CD4-positive, alpha-beta T cell (primary cell): ENCODE measurements at places on chromosomes 11 and 22. TPM values are rescaled to one million over a fixed set of nuclear protein-coding genes. Genes with fewer than 3 reads are reported as not detected.

Gene GNAZ
- total RNA-seq: 0.20 TPM

Gene SYNGR1
- 0.59 TPM for total RNA-seq

Gene CCDC117
- total RNA-seq: 16.1 TPM

Gene LARGE1
- total RNA-seq: 0.14 TPM

Gene OVCH2
- total RNA-seq: not detected

Gene SLC25A45
- 40.8 TPM for total RNA-seq

Gene MS4A7
- not detected for total RNA-seq

DNA sequence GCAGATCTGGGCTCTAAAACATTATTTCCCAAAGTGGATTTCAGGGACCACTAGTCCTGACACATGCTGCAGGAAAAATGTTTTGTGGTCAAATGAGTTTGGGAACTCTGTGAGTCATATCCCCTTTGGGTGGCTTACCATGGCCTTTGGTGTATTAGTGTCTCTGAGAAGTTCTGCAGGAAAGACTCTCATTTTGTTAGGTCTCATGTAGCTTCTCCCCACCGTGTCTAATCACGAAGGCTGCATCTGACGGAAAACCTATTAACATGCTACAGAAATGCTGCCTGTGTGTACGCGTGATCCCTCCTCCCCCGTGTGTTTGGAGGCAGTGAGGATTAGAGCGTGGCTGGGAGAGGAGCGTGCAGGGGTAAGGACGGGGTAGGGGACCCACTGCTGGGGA, 191.7 kb downstream of the ST3GAL4 start:
- H3K27me3 ChIP-seq: peaks cover 7% of the 10 kb centered on the region
- no peak overlapping the region for H3K27ac ChIP-seq
- H3K36me3 ChIP-seq: no peaks in the 10 kb centered on the region
- H3K4me1 ChIP-seq: no peaks in the 10 kb centered on the region

- no peaks in the 10 kb centered on the region for H3K4me1 ChIP-seq
- H3K27ac ChIP-seq: no peak overlapping the region
- no peak for DNase-seq
- no peaks in the 10 kb centered on the region for H3K27me3 ChIP-seq
Observed at GRCh38 chr11:77596626-77597025, 6.9 kb downstream of the AQP11 start.

DNA sequence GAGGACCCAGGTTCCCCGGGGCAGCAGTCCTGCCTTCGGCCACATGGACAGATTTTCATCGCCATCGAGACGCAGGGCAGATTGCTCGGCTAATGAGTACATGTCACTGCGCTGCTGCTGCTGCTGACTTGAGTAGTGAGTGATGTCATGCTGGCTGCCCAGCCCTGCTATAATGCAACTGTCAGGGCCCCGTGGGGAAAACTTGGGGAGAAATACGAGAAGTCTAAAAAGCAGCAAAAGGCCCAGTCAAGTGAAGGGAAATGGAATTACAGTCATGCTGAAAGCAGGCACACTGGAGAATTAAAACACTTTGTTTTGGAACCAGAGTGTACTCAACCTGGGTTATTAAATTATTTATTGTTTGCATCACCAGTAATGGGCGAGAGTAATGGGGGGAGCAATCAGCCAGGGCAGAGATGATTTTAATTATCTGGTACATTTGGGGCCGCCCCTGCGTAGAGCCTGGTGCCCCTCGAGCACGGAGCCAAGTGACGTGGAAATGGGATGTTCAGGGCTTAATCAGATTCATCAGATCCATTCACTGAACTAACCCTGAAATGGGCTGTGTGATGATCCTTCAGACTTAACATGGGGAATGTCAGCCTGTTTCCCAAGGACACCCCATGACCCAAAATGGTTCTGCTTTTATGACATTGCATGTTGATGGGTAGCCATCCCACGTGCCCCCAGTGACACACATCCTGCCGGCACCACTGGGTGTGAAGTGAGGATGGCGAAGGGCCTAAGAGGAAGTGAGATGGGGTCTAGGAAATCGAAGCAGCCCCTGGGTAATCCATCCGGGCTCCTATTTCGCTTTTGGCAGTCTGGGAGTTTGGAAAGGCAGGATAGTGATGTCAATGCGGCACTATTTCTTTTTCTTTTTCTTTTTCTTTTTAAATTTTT, 241.6 kb upstream of the CADM1 start:
- no peak for DNase-seq
- H3K27ac ChIP-seq: no peak overlapping the region
- H3K4me1 ChIP-seq: no peaks in the 10 kb centered on the region

DNA sequence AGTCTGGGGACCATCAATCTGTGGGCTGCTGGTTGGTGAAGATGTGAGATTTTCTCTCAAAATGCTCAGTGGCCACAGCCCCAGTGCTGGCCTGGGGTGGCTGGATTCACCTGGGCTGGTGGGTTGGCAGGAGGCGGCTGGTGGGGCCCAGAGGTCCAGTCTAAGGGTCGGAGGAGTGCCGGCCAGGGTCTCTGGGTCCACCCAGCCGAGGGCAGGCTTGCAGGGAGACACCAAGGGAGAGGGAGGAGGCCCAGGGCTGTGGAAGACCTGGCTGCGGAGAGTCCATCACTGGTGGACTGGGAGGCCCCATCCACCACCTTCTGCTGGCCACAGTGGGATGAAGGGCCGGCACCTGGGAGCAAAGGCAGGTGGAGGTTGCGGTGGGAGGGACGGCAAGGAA, 582 bp upstream of the SHANK3 start:
- DNase-seq: no peak
- H3K27ac ChIP-seq: no peak overlapping the region
- H3K36me3 ChIP-seq: no peaks in the 10 kb centered on the region
- H3K4me3 ChIP-seq: no peak overlapping the region

GRCh38 chr11:119340335-119341221, at the start of gene C1QTNF5:
C1QTNF5 (minus strand) TSS chr11:119340883; CDS start chr11:119340397, 486 bp downstream.
- no peak for DNase-seq
- H3K27me3 ChIP-seq: peaks cover 34% of the 10 kb centered on the region
- H3K27ac ChIP-seq: no peak within 1 kb of the TSS
- H3K4me1 ChIP-seq: peaks cover 32% of the 10 kb centered on the region

DNA sequence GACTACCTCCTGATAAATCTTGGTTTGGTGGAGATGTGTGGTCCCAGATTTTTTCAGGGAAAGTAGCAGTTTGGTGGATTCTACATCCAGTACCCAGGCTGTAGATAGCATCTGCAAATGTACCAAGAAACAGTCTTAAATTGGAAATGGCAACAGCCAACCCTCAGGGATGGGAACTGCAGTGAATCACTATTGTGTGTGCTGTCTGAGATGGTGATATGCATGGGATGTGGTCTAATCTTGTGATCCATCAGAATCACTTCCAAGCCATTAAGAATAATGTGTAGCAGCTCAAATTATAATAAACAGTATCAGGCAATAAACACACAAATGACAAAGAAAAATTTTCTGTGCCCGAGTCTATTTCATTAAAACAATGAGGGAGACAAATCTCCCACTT, 3.4 kb downstream of the OLFML1 start:
- DNase-seq: no peak
- no peaks in the 10 kb centered on the region for H3K36me3 ChIP-seq
- no peak overlapping the region for H3K4me3 ChIP-seq
- no peak overlapping the region for H3K27ac ChIP-seq
- H3K27me3 ChIP-seq: peaks cover 1% of the 10 kb centered on the region

DNA sequence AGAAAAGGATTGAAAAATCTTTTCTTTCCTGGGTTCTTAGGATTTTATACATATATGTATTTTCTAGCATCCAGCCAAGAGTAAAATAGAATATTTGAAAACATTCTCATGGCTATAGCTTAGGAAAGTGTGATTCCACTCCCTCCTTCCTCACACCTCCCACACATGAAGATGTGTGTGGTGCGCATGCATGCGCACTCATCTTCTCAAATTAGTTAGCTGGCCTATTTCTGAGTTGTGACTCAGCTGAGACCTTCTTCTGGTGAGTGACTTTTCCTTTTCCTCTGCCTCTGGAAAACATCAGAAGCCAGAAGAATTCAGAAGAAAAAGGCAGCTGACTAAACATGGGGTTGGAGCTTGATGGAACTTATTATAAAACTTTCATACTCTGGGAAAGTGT, 149.8 kb downstream of the OR4C45 start:
- no peak overlapping the region for H3K27ac ChIP-seq
- no peak for DNase-seq
- no peaks in the 10 kb centered on the region for H3K36me3 ChIP-seq
- H3K4me3 ChIP-seq: no peak overlapping the region

- no peaks in the 10 kb centered on the region for H3K27me3 ChIP-seq
- no peaks in the 10 kb centered on the region for H3K4me1 ChIP-seq
- no peak overlapping the region for H3K27ac ChIP-seq
- DNase-seq: no peak
- no peaks in the 10 kb centered on the region for H3K36me3 ChIP-seq
Observed at GRCh38 chr11:134636071-134636470, 224.0 kb upstream of the B3GAT1 start.

DNA sequence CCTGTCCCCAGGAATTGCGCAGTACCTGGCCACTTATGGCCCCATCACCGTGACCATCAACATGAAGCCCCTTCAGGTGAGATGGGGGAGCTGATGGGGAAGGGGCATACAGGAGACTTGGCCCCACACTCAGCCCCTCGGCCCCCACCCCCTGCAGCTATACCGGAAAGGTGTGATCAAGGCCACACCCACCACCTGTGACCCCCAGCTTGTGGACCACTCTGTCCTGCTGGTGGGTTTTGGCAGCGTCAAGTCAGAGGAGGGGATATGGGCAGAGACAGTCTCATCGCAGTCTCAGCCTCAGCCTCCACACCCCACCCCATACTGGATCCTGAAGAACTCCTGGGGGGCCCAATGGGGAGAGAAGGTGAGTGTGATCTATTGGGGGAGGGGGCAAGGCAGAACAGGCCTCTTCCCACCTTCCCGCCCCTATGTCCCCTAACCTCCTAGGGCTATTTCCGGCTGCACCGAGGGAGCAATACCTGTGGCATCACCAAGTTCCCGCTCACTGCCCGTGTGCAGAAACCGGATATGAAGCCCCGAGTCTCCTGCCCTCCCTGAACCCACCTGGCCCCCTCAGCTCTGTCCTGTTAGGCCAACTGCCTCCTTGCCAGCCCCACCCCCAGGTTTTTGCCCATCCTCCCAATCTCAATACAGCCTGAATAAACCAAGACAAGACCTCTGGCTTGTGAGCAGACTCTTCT, 3.6 kb downstream of the CTSW start:
- H3K36me3 ChIP-seq: peaks cover 35% of the 10 kb centered on the region
- no peak for DNase-seq
- no peak overlapping the region for H3K4me3 ChIP-seq

GRCh38 chr11:86442420-86442819, 67.7 kb downstream of the CCDC81 start:
- H3K4me1 ChIP-seq: no peaks in the 10 kb centered on the region
- H3K27me3 ChIP-seq: no peaks in the 10 kb centered on the region
- no peak overlapping the region for H3K4me3 ChIP-seq

DNA sequence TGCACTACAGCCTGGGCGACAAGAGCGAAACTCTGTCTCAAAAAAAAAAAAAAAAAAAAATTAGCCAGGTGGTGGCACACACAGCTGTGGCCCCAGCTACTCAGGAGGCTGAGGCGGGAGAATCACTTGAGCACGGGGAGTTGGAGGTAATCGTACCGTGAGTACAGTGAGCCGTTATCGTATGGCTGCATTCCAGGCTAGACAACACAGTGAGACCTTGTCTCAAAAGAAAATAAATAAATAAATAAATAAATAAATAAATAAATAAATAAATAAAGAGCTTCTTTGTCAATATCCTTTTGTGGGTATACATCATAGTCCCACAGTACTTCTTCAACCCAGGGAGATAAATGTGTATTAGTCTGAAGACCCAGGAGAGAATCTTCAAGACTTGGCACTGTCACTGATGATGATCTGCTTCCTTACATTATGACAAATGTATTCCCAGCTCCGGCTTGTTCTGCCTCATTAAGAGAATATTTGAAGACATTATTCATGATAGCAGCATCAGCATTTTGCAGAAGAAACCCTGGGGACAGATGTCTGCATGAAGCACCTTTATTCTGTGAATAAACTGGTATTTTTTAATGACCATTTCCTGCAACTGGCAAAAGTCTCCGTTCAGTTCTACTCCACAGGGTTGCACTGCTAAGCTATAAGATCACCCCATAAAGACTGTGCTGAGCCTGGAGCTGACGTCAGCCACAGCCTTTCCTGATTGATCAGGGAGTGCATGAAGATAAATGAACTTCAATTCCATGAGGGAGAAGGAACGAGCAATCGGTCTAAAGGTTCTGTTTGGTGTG, 1.6 kb upstream of the ACY3 start:
- no peak overlapping the region for H3K4me3 ChIP-seq
- H3K4me1 ChIP-seq: peaks cover 32% of the 10 kb centered on the region
- no peak overlapping the region for H3K27ac ChIP-seq
- no peaks in the 10 kb centered on the region for H3K27me3 ChIP-seq
- no peak for DNase-seq

DNA sequence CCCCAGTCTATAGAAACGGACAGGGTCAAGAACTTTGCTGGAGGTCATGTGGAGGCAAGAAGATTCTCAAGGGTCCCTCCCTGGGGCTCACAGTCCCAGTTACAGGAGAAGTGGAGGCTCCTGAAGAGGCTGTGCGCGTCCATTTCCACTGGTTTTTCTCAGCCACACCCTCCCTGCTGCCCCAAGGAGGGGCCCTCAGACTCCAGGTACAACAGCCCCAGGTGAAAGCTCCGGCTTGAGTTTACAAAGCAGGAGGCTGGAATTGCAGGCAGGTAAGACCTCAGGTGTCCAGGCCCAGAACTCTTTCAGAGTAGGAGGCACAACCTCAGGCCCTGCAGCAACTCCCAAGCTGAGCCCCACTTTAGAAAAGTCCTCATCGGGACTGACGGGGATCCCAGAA, 3.1 kb downstream of the SHANK2 start:
- no peak for DNase-seq
- no peak overlapping the region for H3K27ac ChIP-seq
- no peak overlapping the region for H3K4me3 ChIP-seq
- no peaks in the 10 kb centered on the region for H3K4me1 ChIP-seq
- peaks cover 51% of the 10 kb centered on the region for H3K27me3 ChIP-seq
- no peaks in the 10 kb centered on the region for H3K36me3 ChIP-seq
